ENCODE measurements at places on chromosomes 12 and 14.

DNA sequence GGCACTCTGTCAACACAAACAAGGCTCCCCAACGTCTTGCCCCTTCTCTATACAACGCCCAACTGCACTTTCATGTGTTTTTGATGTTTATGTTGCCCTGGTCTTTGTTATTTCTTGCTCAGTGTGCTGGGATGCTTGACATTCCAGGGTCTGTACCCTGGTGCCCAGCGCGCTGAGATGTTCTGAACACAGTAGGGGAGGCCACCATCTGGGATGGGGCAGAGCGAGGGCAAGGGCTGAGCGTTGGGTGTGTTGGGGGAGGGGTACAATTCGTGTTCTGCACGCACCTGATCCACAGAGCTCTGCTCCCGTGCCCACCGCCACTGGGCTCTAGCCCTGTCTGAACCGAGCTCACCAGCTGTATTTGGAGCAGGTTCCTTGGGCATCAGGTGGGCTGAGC is 52.9 kb downstream of the ISCA2 start:
- no peak for DNase-seq

DNA sequence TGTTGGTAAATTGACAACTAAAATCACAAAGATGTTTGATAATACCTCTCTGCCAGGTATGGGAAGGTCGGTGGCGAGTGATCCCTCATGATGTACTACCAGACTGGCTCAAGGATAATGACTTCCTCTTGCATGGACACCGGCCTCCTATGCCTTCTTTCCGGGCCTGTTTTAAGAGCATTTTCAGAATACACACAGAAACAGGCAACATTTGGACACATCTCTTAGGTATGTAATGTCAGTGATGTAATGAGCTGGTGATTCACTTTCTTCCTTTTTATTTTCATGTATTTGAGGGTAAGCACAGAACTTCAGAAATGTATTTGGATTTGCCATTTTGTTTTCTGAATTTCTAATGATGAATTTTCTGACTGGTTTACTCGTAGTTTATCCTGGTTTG is 42.6 kb upstream of the LRTM2 start:
- DNase-seq, result no peak

DNA sequence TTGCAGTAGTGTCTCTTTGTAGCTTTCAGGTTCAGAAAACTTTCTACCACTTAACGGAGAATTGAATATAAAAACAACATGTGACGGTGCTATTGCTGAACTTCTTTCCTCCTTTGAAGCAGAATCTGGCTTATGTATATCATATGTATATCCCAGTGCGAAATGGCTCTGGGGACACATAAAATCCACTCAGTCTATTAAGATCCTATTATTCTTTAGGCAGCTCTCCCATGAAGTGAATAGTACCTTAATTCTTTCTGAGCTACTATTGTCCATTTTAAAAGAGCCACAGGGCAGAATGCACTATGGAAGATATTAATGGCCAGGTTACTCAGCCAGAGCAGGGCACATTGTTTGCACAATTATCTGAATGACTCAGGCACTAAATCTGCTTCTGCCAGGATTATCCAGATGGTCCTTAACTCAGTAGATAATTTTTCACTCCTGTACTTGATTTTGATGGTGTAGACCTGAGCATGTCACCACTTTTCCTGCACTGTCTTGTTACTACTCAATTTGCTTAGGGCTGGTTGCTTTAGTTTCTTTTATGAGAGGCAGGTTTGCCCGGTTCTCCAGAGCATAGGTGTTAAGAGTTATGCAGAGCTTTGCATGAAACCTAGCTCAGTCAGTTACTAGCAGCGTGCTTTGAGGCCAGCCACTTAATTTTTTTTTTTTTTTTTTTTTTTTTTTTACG is 5.5 kb downstream of the CNTN1 start:
- DNase-seq, result no peak

GRCh38 chr14:23033801-23034497 is 751 bp downstream of the PSMB5 start:
- no peak for DNase-seq

- no peak for DNase-seq
Observed at GRCh38 chr14:103600503-103600902, 28.5 kb upstream of the KLC1 start.

GRCh38 chr14:85947461-85948139 is 417.7 kb downstream of the FLRT2 start:
- no peak for DNase-seq

GRCh38 chr12:28550757-28551704 is 360.8 kb downstream of the CCDC91 start:
- no peak for DNase-seq

- peak; percentile 17 for DNase-seq
Observed at GRCh38 chr12:3041558-3042164, 35.5 kb upstream of the TSPAN9 start.

DNA sequence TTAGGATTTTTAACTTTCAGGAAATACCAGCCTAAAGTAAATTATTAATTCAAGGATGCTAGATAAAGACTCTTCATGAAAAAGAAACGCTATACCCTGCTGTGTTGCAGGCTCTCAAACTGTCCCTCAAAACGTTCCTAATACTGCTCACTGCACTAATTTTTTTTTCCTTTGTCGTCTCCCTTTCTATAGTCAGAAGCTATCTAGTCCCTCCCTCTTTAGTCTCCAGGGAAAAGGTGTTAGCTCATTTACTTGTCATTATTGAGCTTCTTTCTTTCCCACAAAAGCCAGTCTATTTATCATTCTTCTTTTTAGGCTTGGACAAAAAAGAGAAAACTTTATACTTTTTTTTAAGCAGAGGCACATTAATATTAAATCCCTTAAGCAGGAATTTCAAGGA is 30.3 kb upstream of the INSM2 start:
- no peak for DNase-seq

DNA sequence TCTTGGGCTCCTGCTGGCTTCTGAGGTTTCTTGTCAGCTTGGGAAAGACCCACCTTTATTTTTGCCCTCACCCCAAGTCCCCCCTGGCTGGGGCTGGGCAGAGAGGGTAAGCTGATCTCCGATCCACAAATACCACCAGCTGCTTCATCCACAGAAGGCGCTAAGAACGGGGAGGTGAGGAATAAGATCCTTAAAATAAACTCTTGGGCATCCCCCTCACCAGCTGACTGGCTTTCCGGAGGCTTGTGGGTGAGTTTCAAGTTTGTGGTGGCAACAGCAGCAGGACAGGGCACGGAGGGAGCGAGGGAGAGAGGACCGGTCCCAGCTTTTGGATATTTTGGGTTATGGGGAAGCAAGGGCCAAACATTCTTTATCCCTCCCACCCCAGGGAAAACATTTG is 20.8 kb upstream of the HSPB8 start:
- no peak for DNase-seq

DNA sequence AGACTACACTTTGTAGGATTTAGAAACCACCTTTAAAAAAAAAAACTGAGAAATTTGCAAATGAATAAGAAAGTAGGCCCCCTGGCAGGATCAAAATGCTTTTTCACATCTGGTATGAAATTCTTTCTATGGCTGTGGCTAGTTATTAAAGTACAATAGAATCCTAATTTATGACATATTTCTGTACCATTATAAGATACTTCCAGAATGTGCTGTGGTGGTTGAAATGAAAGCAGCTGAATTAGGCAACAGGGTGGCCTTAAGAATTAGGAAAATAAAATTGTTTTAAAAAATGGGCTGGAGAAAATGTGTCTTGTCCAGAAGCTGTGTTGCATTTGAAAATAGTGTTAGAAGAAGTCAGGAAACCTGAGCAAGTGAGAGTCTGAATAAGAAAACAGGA is 85.9 kb upstream of the PDE3A start:
- no peak for DNase-seq

GRCh38 chr14:32252030-32252670 is 49.1 kb upstream of the RNU6-8 start:
- peak; percentile 25 for DNase-seq

GRCh38 chr14:34971381-34971780 is 11.4 kb upstream of the SRP54 start:
- no peak for DNase-seq

DNA sequence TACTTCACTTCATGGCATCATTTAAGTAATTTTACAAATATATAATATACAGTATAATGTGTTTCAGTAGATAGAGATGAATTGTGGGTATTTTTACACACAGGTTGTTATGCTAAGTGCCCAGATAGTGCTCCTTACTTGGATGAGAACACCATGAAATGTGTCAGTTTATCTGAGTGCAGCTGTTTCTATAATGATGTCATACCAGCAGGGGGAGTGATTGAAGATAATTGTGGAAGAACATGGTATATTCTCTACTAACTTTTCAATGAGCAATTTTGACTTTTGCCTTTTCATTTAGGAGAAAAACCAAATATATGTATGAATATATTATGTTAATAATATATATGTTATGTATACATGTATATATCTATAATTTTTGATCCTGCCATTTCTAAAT is 221.6 kb downstream of the LRRK2 start:
- DNase-seq, result no peak

- DNase-seq, result no peak
Observed at GRCh38 chr14:35534208-35534872, 376 bp downstream of the INSM2 start.

DNA sequence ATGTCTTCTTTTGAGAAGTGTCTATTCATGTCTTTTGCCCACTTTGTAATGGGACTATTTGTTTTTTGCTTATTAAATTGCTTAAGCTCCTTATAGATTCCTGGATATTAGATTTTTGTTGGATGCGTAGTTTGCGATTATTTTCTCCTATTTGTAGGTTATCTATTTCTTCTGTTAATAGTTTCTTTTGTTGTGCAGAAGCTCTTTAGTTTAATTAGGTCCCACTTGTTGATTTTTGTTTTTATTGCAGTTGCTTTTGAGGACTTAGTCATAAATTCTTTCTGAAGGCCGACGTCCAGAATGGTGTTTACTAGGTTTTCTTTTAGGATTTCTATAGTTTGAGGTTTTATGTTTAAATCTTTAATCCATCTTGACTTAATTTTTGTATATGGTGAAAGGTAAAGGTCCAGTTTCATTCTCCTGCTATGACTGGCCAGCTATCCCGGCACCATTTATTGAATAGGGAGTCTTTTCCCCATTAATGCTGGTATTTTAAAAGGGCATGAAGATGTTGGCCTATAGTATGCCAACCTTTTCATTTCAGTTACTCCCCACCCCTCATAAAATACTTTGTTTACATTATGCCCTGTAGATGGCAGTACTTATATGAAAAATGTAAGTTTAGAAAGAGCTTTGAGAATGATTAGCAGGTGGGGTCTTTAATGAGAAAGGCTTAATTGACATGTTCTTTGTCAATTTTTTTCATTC is 62.9 kb upstream of the PSMA6 start:
- no peak for DNase-seq

- no peak for DNase-seq
Observed at GRCh38 chr14:65750906-65751305, 338.4 kb downstream of the FUT8 start.

DNA sequence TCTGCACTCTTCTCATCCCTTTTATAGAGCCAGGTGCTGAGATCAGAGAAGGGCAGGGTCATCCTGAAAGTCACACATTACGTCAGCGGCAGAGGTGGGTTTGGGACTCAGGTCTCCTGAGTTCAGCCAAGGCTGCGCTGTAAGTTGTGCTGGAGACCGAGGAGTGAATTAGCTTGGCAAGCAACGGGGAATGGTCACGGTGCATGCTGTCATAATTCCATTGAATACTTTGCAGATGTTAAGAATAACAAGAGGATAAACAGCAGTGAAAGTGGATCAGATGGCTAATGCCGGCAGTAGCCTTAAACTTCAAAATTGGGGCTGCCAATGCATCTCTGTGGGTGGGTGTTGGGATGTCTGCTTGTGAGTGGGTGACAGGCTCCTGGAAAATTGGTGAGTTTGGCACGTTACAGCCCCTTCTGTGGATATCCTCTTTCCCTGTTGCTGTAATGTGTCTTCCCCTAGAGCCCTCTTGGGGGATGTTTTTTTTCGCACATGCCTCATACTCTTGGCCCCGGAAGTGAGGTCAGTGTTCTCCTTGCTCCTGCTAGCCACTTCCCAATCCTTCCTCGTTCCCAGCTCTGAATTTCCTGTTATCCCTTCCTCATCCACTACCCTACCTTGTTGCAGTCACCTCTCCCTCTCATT is 287.1 kb upstream of the SRRM4 start:
- DNase-seq, result no peak

- no peak for DNase-seq
Observed at GRCh38 chr12:45674181-45674977, 55.1 kb upstream of the ARID2 start.

GRCh38 chr12:2372178-2372577 is 319.4 kb downstream of the CACNA1C start:
- DNase-seq, result no peak

- DNase-seq, result no peak
Observed at GRCh38 chr12:49230176-49230804, 34.6 kb upstream of the TUBA1C start.

GRCh38 chr12:124940143-124940392 is 25.6 kb upstream of the UBC start:
- no peak for DNase-seq

Data from central memory CD8-positive, alpha-beta T cell (primary cell).